ENCODE measurements at places on chromosomes 11 and 22.

GRCh38 chr11:47192111-47192510 is 5.9 kb upstream of the PACSIN3 start:
- no peak for DNase-seq

- no peak for DNase-seq
These were observed 237.9 kb downstream of the LUZP2 start for GRCh38 chr11:24734742-24735237.

- no peak for DNase-seq
These were observed 198.7 kb downstream of the AASDHPPT start for GRCh38 chr11:106276126-106276525.

GRCh38 chr11:926341-926916 is 759 bp downstream of the AP2A2 start:
- no peak for DNase-seq

DNA sequence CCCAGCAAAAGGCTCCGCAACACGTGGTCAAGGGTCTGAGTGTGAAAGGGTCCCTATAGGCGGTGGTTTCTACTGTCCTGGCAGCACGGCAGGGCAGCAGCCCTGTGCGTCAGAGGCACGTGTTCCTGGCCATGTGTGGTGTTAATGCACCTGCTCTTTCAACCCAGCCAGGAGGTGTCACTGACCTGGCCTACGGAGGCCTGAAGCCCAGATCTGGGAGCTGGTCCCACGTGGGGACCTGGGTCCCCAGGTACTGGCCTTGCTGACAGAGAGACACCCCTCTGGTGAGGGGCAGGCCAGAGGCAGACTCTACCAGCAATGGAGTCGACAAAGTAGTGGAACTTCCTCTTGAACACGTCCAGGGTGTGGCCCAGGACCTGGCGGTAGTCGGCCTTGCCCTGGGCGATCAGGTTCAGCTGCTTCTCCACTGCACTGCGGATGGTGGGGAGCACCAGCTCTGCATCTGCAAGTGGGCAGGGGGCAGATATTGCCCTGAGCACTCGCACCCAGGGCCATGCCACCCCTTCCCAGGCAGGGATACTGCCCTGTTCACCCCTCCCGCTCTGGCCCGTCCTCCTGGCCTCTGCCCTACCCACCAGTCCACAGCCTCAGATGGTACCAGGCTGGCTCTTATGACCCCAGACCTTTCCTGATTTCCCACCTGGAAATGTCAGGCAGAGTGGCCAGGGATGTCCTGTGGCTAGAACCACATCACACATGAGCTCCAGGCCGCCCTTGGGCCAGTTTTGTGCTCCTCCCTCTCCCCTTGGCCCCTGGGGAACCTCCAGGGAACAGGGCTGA is 6.8 kb upstream of the PPM1F start:
- no peak for DNase-seq

DNA sequence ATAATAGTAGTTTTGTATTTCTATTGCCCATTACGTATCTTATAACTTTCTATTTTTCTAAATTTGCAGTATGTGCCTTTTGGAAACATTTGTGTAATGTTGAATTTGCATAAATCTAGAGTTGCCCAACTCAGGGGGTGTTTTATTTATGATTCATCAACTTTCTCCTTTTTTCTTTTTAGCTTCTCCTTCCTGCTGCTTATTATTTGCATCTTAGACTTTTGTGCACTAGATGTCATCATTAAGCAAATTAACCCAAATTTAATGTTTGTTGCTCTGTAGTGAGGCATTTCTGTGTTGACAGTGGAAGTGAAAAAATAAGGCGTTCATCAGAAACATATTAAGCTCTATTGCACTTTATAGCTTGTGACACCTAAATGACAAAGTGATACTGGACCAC is 56.2 kb upstream of the ZBED5 start:
- no peak for DNase-seq

- no peak for DNase-seq
These were observed 65.6 kb downstream of the THAP12 start for GRCh38 chr11:76315182-76315853.

GRCh38 chr11:109619498-109619897 is 197.5 kb downstream of the C11orf87 start:
- no peak for DNase-seq

GRCh38 chr22:17366830-17367229 is 2.4 kb upstream of the CECR2 start:
- no peak for DNase-seq

- no peak for DNase-seq
These were observed 22.8 kb upstream of the DGAT2 start for GRCh38 chr11:75745807-75746206.

- no peak for DNase-seq
These were observed 624.4 kb downstream of the BRD1 start for GRCh38 chr22:49203091-49203858.

GRCh38 chr22:39664485-39665200 is 94.1 kb downstream of the CACNA1I start:
- peak; percentile 21 for DNase-seq

- no peak for DNase-seq
These were observed 176.3 kb upstream of the MTNR1B start for GRCh38 chr11:92793189-92793588.

GRCh38 chr11:8934742-8935488 is 2.2 kb upstream of the C11orf16 start:
- no peak for DNase-seq

DNA sequence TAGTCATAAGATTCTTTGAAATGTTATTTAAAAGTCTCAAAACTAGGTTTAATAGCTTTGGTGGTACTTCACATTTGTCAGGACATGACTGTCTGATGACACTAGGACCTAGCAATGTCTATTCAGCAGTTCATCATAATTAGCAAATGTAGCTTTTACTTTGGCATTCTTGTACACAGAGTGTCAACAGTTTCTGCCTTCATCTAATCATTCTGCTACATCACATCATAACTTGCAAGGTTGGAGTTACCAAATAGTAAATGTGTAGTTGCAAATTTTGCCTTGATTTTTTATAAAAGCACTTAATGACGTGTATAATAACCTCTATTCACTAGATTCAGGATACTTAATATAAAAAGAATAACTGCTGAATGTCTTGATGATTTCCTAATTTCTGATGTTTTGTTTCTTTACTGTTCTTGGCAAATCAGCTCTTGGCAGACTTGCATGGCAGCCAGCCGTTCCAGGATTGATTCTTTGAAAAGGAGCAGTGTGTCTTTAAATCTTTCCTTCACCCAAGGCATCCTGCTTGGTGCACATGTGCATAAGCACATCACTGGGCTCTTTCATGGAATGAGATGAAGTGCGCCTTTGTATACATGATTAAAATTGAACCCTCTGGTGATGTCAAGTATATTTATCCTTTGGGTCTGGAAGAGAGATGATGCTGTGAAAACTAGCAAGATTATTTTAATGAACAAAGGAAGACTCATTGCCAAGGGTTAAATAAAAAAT is 12.2 kb downstream of the FBXO7 start:
- no peak for DNase-seq

DNA sequence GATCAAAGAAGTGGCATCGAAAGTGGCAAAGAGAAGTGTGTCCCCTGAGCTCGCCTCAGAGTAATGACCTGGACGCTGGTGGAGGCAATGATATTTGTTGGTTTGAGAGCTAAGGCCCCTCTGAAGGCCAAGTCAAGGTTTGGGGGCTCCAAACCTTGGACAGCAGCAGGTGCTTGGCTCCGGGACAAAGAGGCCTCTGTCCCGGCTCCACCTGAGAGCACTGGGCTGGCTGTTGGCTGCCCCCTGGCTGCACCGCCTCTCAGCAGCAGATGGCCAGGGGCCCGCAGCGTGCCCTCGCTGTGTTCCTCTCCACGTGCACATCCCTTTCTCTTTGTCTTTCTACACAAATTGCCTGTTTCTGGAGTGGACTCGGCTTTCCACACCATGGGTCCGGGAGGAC is 301.3 kb downstream of the NTM start:
- no peak for DNase-seq

DNA sequence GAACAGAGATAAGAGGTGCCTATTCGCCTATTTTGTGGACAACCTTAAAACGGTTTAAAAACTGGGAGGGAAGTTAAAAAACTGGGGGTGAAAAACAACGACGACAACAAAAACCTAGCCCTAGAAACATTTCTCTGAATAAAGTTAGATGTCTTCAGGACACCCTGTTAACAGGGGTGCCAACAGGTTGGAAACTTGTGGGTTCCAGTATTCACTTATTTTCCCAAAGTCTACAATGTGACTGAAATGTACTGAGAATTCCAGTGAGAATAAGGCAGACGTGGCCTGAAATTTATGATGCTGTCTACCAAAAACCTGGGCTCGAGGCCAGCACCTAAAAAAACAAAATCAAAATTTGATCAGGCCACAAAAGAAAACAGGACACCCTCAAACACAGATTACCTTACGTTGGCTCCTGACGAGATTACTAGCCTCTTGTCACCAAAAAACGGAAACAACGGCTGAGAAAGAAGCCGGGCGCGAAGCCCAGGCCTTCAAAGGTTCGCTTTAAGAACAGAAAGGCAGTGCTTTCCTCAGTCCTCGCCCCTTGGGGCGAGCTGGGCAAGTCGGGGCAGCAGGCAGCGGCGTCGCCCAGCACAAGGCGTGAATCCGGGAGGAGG is 906 bp downstream of the CCDC90B start:
- no peak for DNase-seq

- DNase-seq = no peak
These were observed 593.2 kb downstream of the INSC start for GRCh38 chr11:15707971-15708370.

DNA sequence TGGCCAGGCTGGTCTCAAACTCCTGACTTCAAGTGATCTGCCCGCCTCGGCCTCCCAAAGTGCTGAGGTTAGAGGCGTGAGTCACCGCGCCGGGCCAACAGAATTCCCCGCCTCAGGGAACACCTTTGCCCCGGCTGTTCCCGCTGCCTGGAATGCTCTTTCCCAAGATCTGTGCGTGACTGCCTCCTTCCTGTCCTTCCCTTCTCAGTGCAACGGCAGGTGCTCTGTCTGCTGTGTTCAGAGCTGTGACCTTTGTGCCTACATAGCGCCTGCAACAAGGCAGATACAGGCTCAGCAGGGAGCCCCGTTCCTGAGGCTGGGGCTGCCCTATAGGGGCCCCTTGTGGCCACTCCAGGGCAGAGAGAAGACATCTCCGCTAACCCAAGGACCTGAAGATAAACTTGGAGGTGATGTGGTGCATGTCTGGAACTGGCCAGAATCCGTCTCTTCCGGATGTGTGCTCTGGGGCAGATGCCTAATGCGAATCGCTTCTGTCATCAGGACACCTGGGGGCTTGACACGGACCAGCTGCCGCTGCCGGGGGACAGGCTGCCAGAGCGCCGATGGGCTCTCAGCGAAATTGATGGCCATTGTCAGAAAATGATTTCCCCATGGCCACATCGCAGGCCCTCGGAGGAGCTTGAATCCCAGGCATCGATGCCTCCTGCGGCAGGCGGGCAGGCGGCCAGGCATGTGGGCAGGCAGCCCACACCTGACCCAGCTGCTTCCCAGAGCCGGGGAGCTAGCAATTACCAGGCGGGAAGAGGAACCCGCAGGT is 43.5 kb upstream of the TCF20 start:
- peak; percentile 15 for DNase-seq

DNA sequence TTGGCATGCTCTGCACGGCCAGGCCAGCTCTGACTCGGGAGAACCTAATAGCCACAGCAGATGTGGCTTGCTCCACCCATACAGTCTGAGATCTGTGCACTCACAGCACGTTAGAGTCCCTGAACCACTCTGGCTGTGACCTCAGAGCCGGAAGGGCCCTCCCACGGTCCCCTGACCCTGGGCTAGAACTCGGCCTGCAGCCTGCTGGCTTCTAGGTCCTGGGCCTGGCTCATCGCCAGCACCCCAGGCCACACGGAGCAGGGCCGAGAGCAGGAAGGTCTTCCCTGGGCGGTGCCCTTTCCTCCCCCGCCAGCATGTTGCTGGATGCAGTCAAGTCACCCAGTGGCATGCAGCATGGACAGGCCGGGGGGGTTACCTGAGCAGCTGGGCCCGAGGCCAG is 35.3 kb upstream of the TTLL12 start:
- DNase-seq = no peak

GRCh38 chr11:100832829-100833228 is 145.7 kb downstream of the ARHGAP42 start:
- DNase-seq = no peak

DNA sequence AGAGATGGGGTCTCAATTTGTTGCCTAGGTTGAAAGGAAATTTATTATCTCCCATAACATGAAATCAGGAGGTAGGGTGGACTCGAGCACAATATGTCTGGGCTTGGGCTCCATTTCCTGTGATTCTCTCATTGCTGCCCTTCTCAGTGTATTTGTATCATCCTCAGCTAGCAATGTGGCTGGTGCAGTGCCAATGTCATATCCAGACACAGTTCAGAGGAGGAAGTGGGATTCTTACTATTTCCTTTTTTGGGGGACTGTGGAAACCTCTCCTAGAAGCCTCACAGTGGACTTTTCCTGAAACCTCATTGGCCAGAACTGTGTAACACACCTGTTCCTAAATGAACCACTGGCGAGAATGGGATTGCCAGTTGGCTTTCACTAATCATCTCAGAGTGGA is 21.0 kb upstream of the SWAP70 start:
- DNase-seq = no peak

DNA sequence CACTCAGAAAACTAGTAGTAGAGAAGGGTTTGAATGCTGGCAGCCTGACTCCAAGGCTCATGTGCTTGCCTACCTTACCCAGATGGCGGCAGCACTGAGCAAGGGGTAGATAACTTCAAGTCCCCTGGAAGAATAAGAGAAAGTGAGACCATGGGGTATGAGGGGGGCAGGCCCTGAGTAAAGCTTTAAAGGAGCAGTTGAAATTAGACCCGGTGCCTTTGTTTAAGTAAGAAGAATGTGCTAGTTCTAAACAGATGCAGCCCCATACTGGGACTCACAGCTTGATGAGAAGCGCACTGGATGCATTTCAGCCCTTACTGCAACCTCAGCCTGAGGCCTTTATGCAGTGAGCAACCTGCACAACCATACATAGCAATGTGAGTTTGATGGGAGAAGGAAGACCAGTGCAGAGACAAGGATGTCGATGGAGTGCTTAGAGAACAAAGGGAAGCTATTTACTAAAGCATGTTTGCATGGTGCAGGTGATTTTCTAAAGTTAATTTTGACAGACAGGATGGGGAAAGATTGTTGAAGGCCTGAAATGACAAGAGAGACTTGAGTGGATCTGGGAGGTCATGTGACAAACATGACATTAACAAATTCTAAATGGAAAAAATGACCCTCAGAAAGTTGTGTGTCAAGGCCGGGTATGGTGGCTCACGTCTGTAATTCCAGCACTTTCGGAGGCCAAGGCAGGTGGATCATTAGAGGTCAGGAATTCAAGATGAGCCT is 27.1 kb upstream of the TMA7B start:
- peak; percentile 36 for DNase-seq

DNA sequence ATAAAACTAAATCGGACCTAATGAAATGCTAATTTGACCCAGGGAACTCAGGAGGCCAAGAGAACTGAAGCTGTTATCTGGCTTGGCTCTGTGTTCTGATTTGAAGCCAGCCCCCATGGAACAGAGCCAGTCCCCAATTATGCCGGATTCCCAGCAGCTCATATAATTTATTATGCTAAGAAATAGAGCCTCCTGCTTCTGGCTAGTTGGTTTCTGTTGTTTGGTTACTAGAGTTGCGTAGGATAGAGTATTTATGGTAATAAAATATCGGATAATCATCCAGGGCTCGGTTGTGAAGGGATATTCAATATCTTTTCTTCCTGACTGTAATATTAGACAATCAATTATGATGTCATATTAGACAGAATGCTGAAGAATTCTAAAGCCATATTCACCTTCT is 120.4 kb upstream of the TTC12 start:
- no peak for DNase-seq

Data from activated CD4-positive, alpha-beta T cell treated with anti-CD3 and anti-CD28 coated beads, Interleukin-2, amount 50 U/mL, for 4 hours (primary cell).